Activated CD4-positive, alpha-beta T cell treated with anti-CD3 and anti-CD28 coated beads for 24 hours (primary cell): ENCODE measurements at places on chromosomes 2 and 18.

DNA sequence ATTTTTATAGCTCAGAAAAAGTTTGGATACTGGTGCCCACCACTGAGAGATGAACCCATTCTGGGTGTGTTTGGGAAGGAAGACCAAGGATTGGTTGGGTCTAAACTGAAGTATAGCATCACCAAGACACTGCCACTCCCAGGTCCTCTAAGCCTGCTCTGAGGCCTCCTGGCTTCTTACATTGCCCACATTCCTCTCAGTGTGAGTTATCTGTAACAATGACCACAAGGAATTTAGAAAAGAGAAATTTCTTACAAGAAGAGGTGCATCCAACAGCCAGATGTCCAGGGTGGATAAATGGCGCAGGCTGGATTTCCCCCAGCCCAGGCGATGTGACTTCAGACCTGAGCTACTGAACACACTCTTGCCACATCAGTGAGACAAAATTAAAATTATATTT lies 1.6 kb upstream of the GPR45 start:
- DNase-seq = no peak

DNA sequence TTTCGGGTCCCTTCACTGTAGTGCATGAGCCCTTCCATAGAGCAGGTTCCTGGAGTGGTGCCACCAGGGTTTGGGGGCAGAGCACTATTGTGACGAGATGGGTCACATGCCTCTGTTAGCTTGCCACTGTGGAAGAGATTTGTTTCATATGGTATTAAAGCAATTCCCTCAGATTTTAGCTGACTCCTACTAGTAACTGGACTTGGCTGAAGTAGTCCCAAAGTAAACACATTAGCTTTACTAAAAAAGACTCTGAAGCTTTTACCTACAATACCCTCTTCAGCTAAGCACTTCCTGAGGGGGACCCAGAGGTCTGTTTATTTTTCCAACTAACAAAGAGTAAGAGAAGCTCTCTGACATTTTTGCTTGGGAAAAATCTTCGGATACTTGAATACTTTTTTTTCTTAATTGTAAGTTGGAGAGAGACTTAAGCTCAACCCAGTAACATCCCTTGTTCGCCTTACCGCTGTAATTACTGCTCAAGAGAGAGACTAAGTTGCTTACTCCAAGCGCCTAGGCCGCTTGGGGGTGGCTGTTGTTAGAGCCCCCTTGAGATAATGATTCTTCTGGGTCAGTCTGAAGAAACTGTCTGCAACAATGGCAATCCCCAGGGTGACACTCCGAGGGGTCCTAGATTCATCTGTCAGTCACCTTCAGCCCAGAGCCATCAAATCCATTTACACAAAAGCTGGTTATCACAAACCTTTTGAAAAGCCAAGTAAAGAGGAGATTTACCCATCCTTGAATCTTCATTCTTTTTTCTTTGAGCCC lies 177.4 kb downstream of the FIGN start:
- no peak for DNase-seq

DNA sequence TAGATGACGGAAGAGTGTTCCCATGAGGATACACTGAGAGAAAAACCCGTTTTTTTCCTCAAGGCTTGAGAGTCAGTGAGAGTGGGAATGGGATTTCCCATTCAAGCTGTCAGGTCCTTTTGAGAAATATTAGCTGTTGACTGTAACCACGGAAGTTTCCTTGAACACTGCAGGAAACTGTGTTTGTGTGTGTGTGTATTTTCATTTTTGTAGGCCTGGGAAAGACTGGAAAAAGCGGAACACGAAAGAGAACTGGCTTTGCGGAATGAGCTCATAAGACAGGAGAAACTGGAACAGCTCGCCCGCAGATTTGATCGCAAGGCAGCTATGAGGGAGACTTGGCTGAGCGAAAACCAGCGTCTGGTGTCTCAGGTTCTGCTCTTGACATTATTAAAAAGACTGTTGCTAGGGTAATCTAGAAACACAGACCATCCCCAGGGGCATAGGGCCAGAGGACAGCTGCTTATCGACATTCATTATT lies 98.8 kb upstream of the EML6 start:
- DNase-seq = no peak

DNA sequence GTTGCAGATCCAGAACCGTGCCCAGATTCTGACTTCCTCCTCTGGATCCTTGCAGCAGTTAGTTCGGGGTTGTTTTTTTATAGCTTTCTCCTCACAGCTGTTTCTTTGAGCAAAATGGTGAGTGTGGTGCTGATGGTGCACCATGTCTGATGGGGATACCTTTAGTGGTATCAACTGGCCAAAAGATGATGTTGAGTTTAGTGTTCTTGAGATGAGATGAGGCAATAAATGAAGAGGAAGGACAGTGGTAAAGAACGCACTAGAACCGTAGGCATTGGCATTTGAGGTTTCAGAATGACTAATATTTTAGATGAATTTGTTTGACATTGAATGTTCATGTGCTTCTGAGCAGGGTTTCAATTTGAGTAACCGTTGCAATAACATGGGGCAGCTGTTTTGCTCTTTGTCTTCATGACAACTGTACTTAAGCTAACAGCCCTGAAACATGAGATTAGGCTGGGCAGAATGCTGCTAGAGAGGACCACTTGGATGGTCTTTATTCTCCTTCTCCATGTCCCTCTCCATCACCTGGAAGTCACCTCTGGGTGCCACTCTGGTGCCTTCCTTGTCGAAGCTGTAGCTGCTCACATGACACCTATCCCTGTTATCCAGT lies 3.9 kb downstream of the CTLA4 start:
- DNase-seq = no peak

GRCh38 chr2:9179572-9180201 lies 26.9 kb upstream of the ASAP2 start:
- DNase-seq = no peak

DNA sequence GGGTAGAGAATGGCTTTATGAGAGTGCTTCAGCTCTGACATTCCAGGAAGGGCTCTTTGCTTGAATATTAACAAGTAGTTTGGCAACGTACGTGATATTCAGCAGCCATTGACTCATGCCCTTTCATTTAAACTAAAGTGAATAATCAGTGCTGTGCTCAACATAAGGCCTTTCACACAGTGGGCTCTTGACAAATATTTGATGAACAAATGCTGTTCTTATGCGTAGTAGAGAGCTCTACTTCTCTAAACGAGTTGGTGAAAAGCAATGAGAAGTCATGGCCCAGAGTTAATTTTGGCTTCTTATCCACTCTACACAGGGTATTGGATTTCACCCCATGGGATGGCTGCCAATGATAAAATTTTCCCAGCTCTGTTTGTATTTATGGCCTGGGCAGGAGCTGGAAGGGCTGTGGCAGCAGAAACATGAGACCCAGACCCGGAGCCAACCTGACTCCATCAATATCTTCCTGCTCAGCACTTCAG lies 338.9 kb downstream of the CCDC85A start:
- no peak for DNase-seq

DNA sequence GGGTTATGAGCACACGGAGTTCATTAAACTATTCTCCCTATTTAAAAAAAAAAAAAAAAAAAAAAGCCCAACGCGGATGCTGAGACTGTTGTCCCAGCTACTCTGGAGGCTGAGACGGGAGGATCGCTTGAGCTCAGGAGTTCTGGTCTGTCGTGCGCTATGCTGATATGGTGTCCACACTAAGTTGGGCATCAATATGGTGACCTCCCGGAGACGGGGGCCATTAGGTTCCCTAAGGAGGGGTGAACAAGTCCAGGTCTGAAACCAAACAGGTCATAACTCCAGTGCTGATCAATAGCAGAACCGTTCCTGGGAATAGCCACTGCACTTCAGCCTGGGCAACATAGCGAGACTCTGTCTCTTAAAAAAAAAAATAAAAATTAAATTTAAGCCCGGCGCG lies 12.9 kb upstream of the ANKRD53 start:
- no peak for DNase-seq

DNA sequence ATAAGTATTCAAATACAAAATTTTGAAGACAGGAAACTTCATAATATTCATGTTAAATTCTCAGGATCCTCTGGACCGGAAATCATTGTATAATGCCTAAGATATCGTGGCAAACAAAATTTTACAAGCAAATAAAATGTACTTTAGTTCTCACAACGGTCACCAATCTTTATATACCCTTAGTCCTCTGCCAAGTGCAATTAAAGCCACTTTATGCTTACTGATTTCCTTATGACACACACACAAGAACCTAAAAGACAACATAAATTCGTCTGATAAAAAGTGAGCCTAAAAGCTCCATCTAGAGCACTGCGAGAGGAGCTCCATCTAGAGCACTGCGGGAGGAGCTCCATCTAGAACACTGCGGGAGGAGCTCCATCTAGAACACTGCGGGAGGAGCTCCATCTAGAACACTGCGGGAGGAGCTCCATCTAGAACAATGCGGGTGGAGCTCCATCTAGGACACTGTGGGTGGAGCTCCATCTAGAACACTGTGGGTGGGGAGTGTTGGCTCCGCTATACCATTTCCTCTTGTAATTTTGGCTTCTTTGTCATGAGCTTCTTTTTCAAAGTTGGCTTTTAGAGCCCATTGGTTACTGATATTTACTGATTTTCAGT lies 15.9 kb downstream of the ATP8B1 start:
- DNase-seq = no peak

- no peak for DNase-seq
Observed at GRCh38 chr18:37393945-37394609, 171.5 kb downstream of the CELF4 start.

- DNase-seq = no peak
Observed at GRCh38 chr2:151771599-151772358, 37.5 kb upstream of the NEB start.

- DNase-seq = no peak
Observed at GRCh38 chr2:85796341-85797262, 42.8 kb downstream of the ATOH8 start.

DNA sequence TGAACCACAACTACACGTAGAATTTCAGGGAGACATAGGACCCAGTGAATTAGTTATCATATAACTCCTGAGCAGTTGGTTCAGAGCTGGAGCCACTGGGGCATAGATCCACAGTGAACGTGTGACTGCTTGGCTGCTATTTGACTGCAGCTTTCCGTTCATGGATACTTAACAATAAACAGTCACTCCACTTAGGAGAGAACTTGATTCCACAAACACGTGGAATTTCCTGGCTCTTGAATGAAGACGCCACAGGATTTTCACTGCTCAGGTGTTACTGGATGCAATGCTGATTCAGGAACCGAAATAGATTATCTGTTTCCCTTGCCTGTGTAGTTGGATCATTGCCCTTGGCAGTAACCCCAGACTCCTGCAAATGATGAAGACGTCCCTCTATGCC lies 679.1 kb upstream of the ZEB2 start:
- no peak for DNase-seq

- no peak for DNase-seq
Observed at GRCh38 chr18:79197531-79197930, 128.3 kb downstream of the ATP9B start.
